Astrocyte (in vitro differentiated cells and primary cell): ENCODE measurements at places on chromosomes 7 and 10. TPM values are rescaled to one million over a fixed set of nuclear protein-coding genes. Genes with fewer than 3 reads are reported as not detected.

DNA sequence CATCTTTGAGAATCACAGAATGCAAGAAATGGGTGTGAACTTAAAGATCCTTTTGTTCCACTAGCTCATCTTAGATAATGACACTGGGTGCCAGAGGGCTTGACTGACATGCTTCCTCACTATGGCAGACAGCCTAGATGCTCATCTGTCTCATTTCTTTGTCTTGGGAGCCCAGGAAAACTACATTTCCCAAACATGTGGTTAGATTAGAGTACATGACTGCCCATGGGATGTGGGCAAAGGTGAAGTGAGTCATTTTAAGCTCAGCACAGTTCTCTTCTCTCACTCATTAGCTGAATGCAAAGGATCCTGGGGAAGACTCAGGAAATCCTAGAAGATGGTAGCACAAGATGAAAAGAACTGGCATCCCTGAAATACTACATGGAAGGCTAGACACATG is 32.5 kb upstream of the TBX20 start:
- no peak overlapping the region for H3K4me3 ChIP-seq
- H3K36me3 ChIP-seq, result no peaks in the 10 kb centered on the region
- DNase-seq, result peak; percentile 2
- no peak overlapping the region for H3K27ac ChIP-seq
- H3K27me3 ChIP-seq, result no peaks in the 10 kb centered on the region
- no peaks in the 10 kb centered on the region for H3K4me1 ChIP-seq

The FAM13C gene
- 8.7 and 9.3 TPM in 2 replicates for total RNA-seq

DNA sequence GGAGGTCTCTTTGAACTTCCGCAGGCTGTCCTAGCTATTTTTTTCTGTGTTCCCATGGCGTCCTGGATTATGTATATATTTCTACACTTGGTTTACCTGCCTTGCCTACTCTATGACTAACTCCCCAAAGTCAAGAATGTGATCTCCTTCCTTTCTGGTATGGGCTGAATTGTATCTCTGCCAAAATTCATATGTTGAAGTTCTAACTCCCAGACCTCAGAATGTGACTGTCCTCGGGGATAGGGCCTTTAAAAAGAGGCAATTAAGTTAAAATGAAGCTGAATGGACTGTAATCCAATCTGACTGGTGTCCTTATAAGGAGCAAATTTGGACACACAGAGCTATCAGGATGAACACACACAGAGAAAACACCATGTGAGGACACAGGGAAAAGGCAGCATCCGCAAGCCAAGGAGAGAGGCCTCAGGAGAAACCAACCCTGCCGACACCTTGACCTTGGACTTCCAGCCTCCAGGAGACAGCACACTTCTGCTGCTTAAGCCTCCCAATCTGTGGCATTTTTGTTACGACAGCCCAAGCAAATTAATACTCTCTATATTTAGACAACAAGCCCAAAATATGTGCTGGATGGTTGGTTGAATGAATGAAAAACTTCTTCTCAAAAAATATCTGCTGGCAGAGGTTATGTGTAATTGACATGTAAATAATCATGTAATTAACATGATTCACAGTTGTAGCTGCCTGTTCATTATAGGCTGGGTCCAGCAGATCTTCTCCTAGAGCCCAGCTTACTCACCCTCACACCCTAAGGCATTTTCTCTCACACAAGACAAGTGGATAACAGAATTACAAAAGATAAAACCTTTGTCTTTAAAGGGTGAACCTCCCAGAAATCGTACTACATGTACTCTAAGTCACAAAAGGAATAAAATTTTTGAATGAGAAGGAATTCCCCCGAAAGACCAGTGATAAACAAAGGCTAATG is 123.7 kb downstream of the CUBN start:
- no peaks in the 10 kb centered on the region for H3K36me3 ChIP-seq
- H3K27ac ChIP-seq, result peak overlapping the region; percentile 78
- H3K4me1 ChIP-seq, result peaks cover 72% of the 10 kb centered on the region
- no peak for DNase-seq
- H3K4me3 ChIP-seq, result no peak overlapping the region

- no peaks in the 10 kb centered on the region for H3K36me3 ChIP-seq
- H3K4me1 ChIP-seq, result no peaks in the 10 kb centered on the region
Observed at GRCh38 chr7:51789489-51789888, 472.9 kb upstream of the COBL start.

DNA sequence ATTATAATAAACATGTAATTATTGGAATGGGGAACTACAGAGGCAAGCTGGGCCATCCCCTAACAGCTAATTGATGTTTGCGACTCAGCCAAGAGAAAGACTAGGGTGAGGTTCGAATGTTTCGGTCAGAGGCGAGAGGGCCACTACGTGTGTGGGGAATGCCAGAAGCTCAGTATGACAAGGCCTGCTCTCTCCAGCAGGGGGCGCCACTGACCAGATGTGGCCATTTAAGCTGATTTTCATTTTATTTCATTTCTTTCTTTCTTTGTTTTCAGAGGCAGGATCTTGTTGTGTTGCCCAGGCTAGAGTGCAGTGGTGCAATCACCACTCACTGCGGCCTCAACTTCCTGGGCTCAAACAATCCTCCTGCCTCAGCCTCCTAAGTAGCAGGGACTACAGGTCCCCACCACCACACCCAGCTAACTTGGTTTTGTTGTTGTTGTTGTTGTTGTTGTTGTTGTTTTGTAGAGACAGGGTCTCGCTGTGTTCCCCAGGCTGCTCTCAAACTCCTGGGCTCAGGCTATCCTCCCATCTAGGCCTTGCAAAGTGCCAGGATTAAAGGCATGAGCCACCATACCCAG is 38.1 kb downstream of the TMEM130 start:
- H3K4me1 ChIP-seq, result no peaks in the 10 kb centered on the region
- no peak overlapping the region for H3K4me3 ChIP-seq
- no peaks in the 10 kb centered on the region for H3K36me3 ChIP-seq
- no peak overlapping the region for H3K27ac ChIP-seq
- DNase-seq, result no peak

DNA sequence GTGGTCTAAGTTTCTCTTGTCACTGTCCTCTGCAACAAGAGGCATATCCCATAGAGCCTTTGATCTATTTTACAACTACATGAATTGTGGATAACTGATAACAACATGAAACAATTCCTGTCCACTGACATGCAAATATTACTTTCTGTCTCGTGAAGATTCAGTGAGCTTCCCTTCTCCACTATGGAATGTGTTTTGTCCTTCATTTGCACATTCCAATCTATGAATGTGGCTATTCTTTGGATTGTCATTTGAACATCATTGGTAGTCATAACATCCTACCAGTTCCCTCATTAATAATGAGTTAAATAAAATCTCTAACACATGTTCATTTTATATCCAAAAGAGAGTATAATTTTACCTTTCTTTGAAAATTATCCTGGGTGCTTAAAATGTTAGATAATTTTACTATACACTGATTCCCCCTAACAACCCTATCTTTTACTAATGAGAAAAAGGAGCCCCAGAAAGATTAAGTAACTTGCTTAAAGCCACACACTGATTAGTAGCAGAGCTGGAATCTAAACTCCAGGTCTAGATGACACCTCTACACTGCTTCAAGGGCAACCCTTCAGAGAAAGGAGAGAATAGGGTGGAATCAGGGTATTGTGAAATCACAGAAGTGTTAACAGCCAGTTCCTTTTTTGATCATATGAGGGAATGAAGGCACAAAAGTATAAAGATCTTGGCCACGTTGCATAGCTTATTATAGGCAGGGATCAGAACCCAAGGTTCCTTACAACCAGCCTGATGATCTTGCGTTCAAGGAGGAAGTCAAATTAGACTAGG is 39.1 kb downstream of the PDE1C start:
- H3K27ac ChIP-seq, result no peak overlapping the region
- H3K36me3 ChIP-seq, result no peaks in the 10 kb centered on the region
- H3K4me1 ChIP-seq, result peaks cover 5% of the 10 kb centered on the region
- no peak overlapping the region for H3K4me3 ChIP-seq
- no peak for DNase-seq

DNA sequence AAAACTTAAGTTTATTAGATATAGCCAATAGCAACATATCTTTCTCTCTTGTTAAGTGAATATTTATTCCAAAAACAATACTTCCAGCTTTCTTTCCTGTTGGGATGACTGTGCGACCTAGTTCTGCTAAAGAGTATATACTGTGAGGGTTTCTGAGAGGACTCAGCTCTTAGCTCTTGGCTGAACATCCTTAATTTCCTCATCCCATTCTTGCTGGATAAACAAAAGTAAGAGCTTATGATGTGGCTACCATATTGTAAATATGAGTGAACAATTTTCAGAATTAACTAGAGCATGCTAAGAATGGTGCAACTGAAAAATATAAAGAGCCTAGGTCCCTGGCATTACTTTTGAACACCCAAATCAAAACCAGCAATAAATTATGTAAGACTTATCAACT is 279.5 kb upstream of the GNAI1 start:
- H3K27me3 ChIP-seq, result no peaks in the 10 kb centered on the region
- no peaks in the 10 kb centered on the region for H3K4me1 ChIP-seq
- no peak overlapping the region for H3K4me3 ChIP-seq
- H3K27ac ChIP-seq, result no peak overlapping the region
- no peak for DNase-seq
- H3K36me3 ChIP-seq, result no peaks in the 10 kb centered on the region

GRCh38 chr7:99379043-99379577 is 4.6 kb downstream of the ARPC1B start:
- DNase-seq, result peak; percentile 84
- peak overlapping the region; percentile 57 for H3K27ac ChIP-seq
- H3K27me3 ChIP-seq, result no peaks in the 10 kb centered on the region

GRCh38 chr10:67788028-67788886 is 49.7 kb downstream of the DNAJC12 start:
- H3K36me3 ChIP-seq, result no peaks in the 10 kb centered on the region
- H3K27ac ChIP-seq, result no peak overlapping the region
- DNase-seq, result no peak
- no peaks in the 10 kb centered on the region for H3K27me3 ChIP-seq

DNA sequence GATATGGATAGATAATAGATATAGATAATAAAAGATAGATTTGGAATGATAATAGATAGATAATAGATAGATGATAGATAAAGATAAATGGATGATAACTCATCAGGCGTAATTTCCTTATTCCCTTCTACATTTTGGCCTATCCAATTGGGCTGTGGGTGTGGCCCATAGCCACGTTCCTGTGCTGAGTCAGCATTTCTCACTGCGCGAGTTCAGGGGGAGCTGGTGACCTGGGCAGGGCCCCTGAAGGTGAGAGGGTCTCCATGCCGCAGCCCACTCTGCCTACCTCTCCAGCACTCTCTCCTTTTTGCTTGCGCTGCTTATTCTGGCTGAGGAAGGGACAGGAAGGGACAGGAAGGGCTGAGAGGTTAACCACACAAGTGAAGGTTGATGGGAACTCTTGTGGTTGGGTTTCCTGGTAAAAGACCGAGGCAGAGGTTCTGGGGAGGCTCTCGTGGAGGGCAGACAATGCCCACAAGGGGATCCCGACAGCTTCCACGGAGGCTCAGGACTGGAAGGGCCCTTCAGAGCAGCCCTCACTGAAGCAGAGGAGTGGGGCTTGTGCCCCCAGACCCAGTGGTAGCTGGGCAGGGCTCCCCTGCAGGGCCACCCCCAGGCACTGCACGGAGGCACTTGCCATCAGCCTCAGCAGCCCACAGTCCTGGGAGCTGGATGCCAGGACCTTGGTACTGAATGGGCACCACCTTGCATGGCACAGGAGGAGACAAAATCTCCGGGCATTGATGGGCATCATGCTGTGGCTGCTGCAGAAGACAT is 247.3 kb upstream of the PITRM1 start:
- no peak overlapping the region for H3K4me3 ChIP-seq
- H3K27ac ChIP-seq, result no peak overlapping the region
- no peaks in the 10 kb centered on the region for H3K27me3 ChIP-seq
- H3K36me3 ChIP-seq, result no peaks in the 10 kb centered on the region
- DNase-seq, result no peak
- H3K4me1 ChIP-seq, result peaks cover 7% of the 10 kb centered on the region
